ENCODE measurements at places on chromosomes 6 and 20. TPM values are rescaled to one million over a fixed set of nuclear protein-coding genes. Genes with fewer than 3 reads are reported as not detected.
A peak's percentile ranks its signal among the peaks of the same experiment; 100 is the strongest.

The SCUBE3 gene
- 6.1 TPM for total RNA-seq

DNA sequence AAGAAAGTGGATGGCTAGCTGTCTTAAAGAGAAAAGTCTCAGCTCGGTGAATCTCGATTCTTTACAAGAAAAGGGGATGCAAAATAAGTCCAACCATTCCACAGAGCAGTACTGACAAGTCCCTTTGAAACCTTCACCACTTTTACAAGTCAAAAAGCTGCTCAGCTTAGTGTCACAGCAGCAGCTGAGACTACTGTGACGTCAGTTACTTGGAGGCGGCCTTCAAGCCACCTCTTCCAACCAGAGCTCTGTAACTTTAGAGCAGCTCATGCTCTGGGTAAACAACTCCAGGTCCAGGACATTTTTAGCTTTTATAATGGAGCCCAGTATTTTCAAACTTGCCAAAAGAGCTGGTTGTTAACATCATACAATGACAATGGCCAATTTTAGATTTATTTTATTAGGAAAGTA lies at the start of gene KIAA0408:
Gene KIAA0408, minus strand, starts transcription at position 159 of the 411 bp plus-strand sequence. CDS start 5,408 bp downstream, outside the sequence.
- H3K36me3 ChIP-seq, result no peaks in the 10 kb centered on the region
- no peak within 1 kb of the TSS for H3K4me3 ChIP-seq
- peaks cover 8% of the 10 kb centered on the region for H3K4me1 ChIP-seq
- H3K27me3 ChIP-seq, result no peaks in the 10 kb centered on the region

- no peak overlapping the region for H3K4me3 ChIP-seq
- H3K36me3 ChIP-seq, result no peaks in the 10 kb centered on the region
- no peak overlapping the region for H3K27ac ChIP-seq
- H3K4me1 ChIP-seq, result no peaks in the 10 kb centered on the region
- H3K27me3 ChIP-seq, result no peaks in the 10 kb centered on the region
Observed at GRCh38 chr20:55205665-55206064, 730.3 kb downstream of the DOK5 start.

DNA sequence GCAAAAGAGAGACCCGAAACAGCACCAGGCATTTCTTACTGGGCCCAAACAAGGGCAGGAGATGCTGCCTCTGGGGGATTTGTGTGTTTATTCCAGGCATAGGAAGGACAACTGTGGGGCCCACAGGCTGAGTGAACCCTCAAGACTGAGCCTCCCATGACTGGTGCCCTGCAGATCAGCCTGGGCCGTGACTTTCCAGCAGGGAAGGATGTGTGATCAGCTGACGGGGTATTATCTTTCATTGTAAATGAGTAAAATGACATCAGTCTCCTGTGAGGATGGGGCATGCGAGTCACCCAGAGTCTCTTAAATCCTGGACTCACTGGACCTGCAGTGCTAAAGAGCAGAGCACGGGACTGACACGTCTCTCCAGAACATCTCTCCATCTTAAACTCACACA lies 3.9 kb upstream of the TEAD3 start:
- no peak overlapping the region for H3K4me3 ChIP-seq
- H3K4me1 ChIP-seq, result peaks cover 10% of the 10 kb centered on the region
- no peak overlapping the region for H3K27ac ChIP-seq
- peak; percentile 62 for DNase-seq
- H3K36me3 ChIP-seq, result no peaks in the 10 kb centered on the region

GRCh38 chr20:49123982-49124381 lies 64.2 kb downstream of the STAU1 start:
- no peaks in the 10 kb centered on the region for H3K36me3 ChIP-seq
- H3K4me1 ChIP-seq, result peaks cover 3% of the 10 kb centered on the region
- H3K4me3 ChIP-seq, result no peak overlapping the region
- no peak for DNase-seq

- no peaks in the 10 kb centered on the region for H3K27me3 ChIP-seq
- no peak overlapping the region for H3K4me3 ChIP-seq
- H3K36me3 ChIP-seq, result no peaks in the 10 kb centered on the region
- peaks cover 7% of the 10 kb centered on the region for H3K4me1 ChIP-seq
Observed at GRCh38 chr6:72401865-72402264, 220.0 kb upstream of the KCNQ5 start.

The CTAGE9 gene
- total RNA-seq, result 0.20 TPM

The MLN gene
- total RNA-seq, result 2.3 TPM

DNA sequence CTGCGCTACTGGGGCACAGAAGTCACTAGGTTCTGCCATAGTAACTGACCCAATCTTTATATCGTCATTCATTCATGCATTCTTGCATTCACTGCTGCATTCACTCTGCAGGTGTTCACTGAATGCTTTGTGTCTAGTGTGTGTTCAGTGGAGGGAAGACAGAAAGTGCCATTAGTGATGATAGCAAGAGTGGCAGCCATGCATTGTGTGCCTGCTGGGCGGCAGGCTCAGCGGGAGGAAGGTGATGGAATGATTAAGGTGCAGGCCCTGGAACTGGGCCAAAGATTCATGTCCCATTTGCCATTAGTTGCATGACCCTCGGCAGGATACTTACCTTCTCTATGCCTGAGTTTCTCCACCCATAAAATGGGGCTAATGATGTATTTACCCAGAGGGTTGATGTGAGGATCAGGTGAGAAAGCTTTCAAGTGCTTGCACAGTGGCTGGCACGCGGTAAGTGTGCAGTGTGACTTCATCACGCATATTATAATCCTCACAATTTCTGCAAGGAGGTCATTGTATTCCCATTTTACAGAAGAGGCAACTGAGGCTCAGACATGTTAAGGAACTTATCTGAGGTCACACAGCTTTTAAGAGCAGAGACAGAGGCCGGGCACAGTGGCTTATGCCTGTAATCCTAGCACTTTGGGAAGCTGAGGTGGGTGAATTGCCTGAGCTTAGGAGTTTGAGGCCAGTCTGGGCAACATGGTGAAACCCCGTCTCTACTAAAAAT lies 40.1 kb downstream of the ITPR3 start:
- no peak overlapping the region for H3K27ac ChIP-seq
- no peak overlapping the region for H3K4me3 ChIP-seq
- no peak for DNase-seq

DNA sequence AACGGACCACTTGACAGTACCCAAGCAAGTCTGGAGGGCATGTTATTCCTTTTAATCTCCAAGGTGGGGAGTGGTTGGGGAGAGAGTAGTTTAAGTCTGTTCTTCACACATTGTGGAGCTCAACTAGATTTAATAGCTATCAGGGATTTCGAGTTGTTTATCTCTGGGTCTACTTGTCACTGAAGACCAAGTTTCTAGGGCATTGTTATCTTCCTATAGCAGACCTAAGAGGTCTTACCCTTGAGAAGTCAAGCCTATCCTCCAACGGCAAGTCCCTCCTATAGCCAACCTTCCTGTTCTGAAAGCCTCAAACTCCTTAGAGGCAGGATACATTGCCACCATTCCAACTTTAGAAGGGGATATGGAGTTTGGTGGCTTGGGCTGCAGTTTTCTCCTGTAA lies 164.5 kb upstream of the MOCS1 start:
- no peak overlapping the region for H3K27ac ChIP-seq
- no peak for DNase-seq
- H3K36me3 ChIP-seq, result no peaks in the 10 kb centered on the region
- H3K27me3 ChIP-seq, result no peaks in the 10 kb centered on the region
- no peaks in the 10 kb centered on the region for H3K4me1 ChIP-seq

- no peaks in the 10 kb centered on the region for H3K27me3 ChIP-seq
- no peaks in the 10 kb centered on the region for H3K4me1 ChIP-seq
- no peaks in the 10 kb centered on the region for H3K36me3 ChIP-seq
- no peak overlapping the region for H3K27ac ChIP-seq
- H3K4me3 ChIP-seq, result no peak overlapping the region
Observed at GRCh38 chr6:170037541-170038250, 253.2 kb downstream of the DLL1 start.

The ATXN1 gene
- total RNA-seq, result 28.7 TPM

The EBF4 gene
- total RNA-seq, result 11.6 TPM

- H3K27ac ChIP-seq, result peak overlapping the region; percentile 37
- H3K4me1 ChIP-seq, result peaks cover 7% of the 10 kb centered on the region
- DNase-seq, result no peak
- peaks cover 2% of the 10 kb centered on the region for H3K36me3 ChIP-seq
- H3K4me3 ChIP-seq, result no peak overlapping the region
Observed at GRCh38 chr20:507006-507758, 36.4 kb downstream of the CSNK2A1 start.

GRCh38 chr6:53290537-53291510 lies 57.9 kb downstream of the ELOVL5 start:
- no peaks in the 10 kb centered on the region for H3K36me3 ChIP-seq
- no peak for DNase-seq
- no peaks in the 10 kb centered on the region for H3K4me1 ChIP-seq
- no peaks in the 10 kb centered on the region for H3K27me3 ChIP-seq

DNA sequence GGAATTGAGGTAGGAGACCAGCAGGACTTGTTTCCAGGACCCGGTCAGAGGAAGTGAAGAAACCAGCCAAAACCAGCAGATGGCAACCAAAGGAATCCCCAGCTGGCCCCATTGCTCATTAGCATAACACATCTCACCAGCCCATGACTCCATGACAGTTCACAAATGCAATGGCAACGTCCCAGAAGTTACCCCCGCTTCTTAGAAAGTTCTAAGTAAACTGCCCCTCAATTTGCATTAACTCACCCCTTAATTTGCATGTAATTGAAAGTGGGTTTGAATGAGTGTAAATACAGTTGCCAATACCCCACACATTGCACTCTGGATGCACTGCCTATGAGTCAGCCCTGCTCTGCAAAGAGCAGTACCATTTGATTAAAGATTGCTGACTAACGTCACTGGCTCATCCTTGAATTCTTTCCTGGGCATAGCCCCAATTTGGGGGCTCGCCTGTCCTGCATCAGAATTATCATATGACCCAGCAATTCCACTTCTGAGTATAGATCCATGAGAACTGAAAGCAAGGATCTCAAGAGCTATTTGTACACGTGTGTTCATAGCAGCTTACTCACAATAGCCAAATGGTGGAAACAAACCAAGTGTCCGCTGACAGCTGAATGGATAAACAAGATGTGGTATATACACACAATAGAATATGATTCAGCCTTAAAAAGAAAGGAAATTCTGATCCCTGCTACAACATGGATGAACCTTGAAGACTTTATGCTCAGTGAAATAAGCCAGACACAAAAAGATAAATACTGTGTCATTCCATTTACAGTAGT lies 36.4 kb downstream of the MYLK4 start:
- H3K4me3 ChIP-seq, result no peak overlapping the region
- DNase-seq, result no peak
- no peak overlapping the region for H3K27ac ChIP-seq

DNA sequence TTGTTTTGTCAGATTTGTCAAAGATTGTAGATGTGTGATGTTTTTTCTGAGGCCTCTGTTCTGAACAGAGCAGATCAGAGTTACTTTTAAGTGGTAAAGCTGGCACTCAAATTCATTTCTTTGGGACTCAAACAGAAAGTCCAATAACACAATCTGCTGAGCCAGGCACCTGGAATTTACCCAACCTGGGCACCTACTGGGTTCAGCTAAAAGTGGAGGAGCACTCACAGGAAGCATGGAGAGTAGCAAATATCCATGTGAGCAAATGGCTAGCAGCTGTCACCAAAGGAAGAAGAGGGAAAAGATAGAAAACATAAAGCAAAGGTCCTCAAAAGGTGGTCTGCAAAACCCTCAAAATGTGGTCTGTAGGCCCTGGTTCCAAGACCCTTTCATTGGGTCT lies 116.8 kb downstream of the FIG4 start:
- H3K27me3 ChIP-seq, result no peaks in the 10 kb centered on the region
- no peak overlapping the region for H3K4me3 ChIP-seq
- peaks cover 6% of the 10 kb centered on the region for H3K4me1 ChIP-seq
- no peak overlapping the region for H3K27ac ChIP-seq
- no peaks in the 10 kb centered on the region for H3K36me3 ChIP-seq
- no peak for DNase-seq

DNA sequence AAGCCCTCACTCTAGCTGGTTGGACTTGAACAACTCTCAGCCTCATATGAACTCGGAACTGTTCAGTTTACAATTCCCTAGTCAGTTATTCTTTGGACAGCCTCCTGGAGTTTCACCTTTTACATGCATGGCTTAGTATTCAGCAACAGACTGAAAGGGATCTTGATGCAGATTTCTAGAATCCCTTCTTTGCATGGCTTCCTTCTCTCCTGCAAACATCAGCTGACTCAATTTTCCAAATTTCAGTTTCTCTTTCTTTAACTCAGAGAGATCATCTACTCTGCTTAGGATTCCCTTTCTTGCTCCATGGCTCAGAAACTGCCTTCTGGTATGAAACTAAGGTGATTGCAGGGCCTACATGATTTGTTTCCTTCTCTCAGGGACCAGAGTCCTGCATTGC lies 99.6 kb downstream of the CEP57L1 start:
- H3K27ac ChIP-seq, result peak overlapping the region; percentile 47
- peaks cover 9% of the 10 kb centered on the region for H3K4me1 ChIP-seq
- no peaks in the 10 kb centered on the region for H3K36me3 ChIP-seq
- no peaks in the 10 kb centered on the region for H3K27me3 ChIP-seq

DNA sequence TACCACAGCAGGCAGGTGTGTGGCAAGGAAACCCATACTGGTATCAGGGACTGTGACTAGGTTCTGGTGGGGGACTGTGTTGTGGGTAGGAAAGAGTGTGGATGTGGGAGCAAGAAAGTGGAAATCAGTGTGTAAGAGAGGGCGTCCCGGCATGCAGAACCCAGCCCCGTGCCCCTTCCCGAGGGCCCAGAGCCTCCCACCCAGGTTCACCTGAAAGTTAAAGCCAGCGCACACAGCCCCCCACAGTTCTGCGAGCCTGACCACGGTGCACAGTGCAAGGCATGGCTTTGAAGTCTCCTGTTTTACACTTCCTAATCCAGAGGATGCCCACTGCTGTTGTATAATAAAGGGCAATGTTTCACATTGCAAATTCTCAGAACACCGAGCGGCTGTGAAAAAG lies 22.7 kb downstream of the MAFB start:
- H3K27ac ChIP-seq, result no peak overlapping the region
- H3K36me3 ChIP-seq, result no peaks in the 10 kb centered on the region
- no peaks in the 10 kb centered on the region for H3K27me3 ChIP-seq
- H3K4me3 ChIP-seq, result no peak overlapping the region
- peaks cover 17% of the 10 kb centered on the region for H3K4me1 ChIP-seq

DNA sequence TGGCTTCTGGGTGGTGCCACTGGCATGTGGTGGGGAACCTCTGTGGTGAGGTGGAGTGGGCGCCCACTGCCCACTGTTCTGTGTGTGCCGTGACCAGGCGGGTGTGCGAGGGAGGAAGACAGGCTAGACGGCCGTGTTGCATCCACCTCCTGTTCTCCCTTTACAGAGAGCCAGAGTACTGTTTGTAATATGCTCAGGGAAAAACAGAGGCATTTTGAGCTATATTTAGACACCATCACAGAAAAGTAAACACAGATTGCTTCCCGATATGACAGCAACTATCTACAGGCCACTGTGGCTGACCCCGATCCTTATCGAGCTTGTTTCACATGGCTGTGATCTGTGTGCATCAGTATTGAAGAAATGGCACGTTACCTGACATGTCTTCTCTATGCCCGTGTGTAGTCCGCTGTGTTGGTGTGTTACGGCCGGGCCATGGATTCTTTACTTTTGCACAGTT lies 45.6 kb downstream of the ARID1B start:
- DNase-seq, result no peak
- H3K4me1 ChIP-seq, result peaks cover 10% of the 10 kb centered on the region
- H3K27ac ChIP-seq, result peak overlapping the region; percentile 38
- H3K27me3 ChIP-seq, result no peaks in the 10 kb centered on the region

The ZNF311 gene
- total RNA-seq, result 0.56 TPM

The FAM209A gene
- 0.40 TPM for total RNA-seq

GRCh38 chr20:3687655-3688054 lies 5.8 kb upstream of the ADAM33 start:
- no peaks in the 10 kb centered on the region for H3K27me3 ChIP-seq
- H3K27ac ChIP-seq, result peak overlapping the region; percentile 46
- H3K4me1 ChIP-seq, result peaks cover 3% of the 10 kb centered on the region
- DNase-seq, result no peak

The C20orf144 gene
- total RNA-seq, result not detected
